ENCODE measurements at places on chromosomes 2 and 18.

DNA sequence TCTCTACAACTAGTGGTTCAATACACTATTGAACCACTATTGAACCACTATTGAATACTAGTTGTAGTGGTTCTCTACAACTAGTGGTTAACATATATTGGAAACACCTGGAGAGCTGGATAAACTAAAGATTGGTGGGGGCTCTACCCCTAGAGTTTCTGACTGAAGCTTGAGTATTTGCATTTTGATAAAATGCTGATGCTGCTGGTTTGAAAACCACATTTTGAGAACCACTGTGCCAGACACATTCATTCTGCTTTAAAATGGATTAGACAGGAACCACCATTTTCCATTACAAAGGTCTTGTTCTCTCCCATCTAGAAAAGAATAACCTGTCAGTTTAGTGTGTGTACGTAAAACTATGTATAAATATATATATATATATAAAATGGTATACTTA lies 133.3 kb downstream of the TMEM247 start:
- no peak for DNase-seq

DNA sequence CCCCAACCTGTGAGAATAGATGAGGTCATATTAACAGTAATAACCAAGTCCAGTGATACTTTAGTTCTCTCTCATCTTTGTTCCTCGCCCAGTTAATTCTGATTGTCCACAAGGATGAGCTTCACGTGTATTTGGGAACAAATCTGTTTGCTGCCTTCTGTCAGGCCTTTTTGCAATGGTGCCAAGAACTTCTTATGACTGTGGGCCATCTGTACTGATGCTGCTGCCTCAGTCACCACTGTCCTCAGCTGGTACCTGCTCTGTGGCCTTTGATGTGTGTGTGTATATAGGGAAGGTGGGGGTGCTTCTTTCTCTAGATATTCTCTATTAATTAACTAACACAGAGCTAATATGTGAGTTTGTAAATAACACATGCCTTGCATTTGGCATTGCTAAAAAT lies 392.9 kb downstream of the TGIF1 start:
- DNase-seq = no peak

DNA sequence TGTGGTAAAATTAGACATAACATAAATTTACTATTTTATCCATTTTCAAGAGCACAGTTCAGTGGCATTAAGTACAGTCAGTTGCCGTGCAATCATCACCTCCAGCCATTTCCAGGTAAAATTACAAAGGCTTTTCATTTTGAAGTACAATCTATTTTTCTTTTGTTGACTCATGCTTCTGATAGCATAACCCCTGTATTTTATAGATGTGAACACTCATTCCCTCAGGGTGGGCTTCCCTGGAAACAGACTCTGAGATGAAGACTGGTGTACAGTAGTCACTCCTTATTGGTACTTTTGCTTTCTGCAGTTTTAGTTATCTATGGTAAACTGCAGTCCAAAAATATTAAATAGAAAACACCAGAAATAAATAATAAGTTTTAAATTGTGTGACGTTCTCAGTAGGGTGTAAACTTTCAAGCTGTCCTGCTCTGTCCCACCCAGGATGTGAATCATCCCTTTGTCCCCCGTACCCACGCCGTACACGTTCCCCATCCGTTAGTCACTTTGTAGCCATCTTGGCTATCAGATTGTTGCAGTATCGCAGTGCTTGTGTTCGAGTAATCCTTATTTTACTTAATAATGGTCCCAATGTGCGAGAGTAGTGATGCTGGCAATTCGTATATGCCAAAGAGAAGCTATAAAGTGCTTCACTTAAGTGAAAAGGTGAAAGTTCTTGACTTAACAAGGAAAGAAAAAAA lies 41.1 kb upstream of the NAB1 start:
- no peak for DNase-seq

DNA sequence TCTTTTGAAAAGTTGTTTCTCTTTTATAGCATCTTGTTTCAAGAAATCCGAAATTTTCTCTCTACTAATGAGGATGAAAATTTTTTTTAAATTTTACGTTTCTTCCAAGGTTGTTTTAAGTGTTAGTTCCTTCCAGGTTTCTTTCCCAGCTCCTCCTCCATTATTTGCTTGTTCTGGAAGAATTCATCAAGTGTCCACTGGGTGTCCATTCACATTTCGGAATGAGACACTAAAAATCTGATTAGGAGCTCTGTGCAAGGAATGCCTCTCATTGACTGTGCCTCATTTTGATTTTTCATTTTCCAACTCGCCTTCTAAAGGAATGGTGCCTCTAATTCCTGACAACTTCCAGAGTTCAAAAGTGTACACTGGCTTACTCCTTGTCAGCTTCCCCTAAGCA lies 6.1 kb downstream of the SP100 start:
- DNase-seq = no peak

DNA sequence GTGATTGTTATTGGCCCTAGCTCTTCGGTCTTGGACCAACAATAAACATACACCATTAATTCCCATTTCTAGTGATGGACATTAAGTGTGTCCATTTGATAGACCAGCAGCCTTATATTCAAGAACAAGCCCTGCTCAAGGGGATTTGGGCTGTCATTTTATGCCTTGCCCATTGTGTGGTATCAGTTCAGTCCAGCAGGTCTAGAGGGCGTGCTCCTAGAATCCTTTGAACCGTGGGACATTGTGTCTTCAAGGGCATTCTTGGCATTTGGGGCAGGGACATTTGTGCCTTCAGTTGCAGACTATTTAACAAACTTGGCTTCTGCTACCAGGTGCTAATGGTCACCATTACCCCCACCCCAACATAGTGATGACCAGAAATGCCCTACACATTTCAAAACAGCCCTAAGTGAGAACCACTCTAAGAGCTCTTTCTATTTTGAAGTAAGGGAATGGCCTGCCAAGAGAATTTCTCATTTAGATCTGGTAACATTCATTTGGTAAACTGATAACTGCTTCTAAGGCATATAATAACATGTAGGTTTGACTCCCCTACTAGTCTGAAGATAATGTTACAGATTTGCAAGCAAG lies 284.7 kb downstream of the ALPK2 start:
- DNase-seq = no peak

DNA sequence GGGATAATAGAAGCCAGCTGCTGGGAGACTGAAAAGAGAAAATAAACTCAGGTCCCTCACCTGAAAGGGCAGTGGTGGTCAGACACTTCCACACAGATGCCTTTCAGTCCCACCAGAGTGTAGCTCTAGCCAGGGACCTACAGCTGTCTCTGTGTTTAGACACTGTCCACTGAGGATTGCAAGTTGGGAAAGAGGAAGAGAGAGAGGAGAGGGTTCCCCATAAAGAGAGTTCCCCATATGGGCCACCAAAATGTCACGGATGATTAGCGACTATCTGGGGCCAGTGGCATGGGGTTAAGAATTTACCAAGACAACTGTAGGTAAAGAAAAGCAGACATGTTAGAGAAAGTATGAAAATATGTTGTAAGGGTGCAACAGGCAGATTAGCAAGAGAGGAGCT lies 36.7 kb upstream of the SKA1 start:
- DNase-seq = peak; percentile 17

DNA sequence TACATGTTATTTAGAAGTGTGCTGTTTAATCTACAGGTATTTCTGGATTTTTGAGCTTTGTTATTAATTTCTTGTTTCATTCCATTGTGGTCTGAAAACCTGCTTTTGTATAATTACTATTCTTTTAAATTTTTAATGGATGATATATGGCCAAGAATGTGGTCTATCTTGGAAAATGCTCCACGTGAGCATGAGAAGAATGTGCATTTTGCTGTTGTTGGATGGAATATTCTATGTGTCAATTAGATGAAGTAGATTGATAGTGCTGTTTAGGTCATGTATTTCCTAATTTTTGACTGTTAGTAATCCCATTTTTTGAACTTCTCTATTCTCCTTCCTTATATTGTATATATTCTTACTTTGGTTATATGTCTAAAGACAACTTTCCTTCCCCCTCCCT lies 19.9 kb upstream of the TTN start:
- DNase-seq = no peak

- DNase-seq = no peak
Observed at GRCh38 chr2:168643979-168644378, 158.5 kb upstream of the NOSTRIN start.

GRCh38 chr18:29034113-29034856 lies 857.4 kb upstream of the CDH2 start:
- no peak for DNase-seq

- no peak for DNase-seq
Observed at GRCh38 chr2:130391872-130392670, 36.2 kb downstream of the PTPN18 start.

- no peak for DNase-seq
Observed at GRCh38 chr2:160909781-160910242, 250.4 kb upstream of the TANK start.

All from inflammatory macrophage (primary cell).